ENCODE measurements at places on chromosomes 7 and 10. TPM values are rescaled to one million over a fixed set of nuclear protein-coding genes. Genes with fewer than 3 reads are reported as not detected.

DNA sequence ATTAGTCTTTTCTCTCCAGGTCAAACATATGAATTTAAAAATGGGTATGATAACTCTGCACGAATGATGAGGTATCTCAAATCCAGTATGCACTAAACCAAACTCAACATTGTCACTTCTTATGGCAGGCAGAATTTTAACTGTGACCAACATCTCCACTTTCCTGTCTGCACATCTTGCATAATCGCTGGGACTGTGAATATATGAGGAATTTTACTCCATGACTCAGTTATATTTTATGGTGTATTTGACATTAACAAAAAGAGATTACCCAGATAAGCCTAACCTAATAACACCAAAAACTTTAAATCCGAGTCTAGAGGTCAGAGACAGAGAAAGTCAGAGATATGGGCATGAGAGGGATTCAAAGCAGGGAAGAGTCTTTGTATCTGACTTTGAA is 454.5 kb upstream of the SEMA3D start:
- no peaks in the 10 kb centered on the region for H3K27me3 ChIP-seq
- H3K36me3 ChIP-seq = no peaks in the 10 kb centered on the region
- H3K4me1 ChIP-seq = no peaks in the 10 kb centered on the region
- DNase-seq = no peak
- H3K4me3 ChIP-seq = no peak overlapping the region

DNA sequence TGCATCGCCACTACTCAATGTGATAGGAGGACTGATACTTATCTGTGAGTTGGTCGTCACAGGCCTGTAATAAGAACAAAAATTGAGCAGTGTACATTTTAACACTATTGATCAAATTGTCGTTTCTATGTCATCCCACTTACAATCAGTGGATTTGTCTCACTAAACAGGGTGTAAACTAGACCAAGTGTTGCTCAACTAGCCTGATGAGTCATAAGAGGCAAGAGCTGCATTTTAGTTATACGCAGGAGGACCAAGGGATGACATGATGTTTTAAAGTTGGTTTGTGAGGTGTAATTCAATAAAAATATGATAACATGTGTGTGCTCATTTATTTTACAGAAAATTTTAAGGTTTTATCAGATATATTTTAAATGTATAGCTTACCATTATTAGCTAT is 1239.2 kb downstream of the REEP3 start:
- DNase-seq = no peak
- no peaks in the 10 kb centered on the region for H3K36me3 ChIP-seq
- H3K4me1 ChIP-seq = no peaks in the 10 kb centered on the region
- H3K27ac ChIP-seq = no peak overlapping the region

DNA sequence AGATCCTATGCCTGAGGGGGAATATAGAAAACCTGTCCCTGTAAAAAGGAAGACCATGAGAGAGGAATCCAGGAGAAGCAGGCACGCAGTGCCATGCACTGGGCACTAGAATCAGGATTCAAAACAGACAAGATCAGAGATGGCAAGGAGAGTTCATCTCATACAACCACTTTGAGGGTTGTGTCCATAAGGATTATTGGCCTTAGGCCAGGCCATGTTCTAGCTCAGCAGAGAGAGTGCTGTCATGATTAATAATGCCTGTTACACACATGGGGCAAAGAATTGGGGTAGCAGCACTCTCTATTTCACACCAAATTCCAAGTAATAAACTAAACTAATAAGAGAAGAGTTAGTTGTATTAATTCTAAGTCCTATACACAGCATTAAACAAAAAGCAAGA is 29.1 kb downstream of the EZH2 start:
- DNase-seq = no peak
- no peaks in the 10 kb centered on the region for H3K4me1 ChIP-seq
- H3K36me3 ChIP-seq = no peaks in the 10 kb centered on the region
- no peak overlapping the region for H3K27ac ChIP-seq
- no peaks in the 10 kb centered on the region for H3K27me3 ChIP-seq
- no peak overlapping the region for H3K4me3 ChIP-seq

DNA sequence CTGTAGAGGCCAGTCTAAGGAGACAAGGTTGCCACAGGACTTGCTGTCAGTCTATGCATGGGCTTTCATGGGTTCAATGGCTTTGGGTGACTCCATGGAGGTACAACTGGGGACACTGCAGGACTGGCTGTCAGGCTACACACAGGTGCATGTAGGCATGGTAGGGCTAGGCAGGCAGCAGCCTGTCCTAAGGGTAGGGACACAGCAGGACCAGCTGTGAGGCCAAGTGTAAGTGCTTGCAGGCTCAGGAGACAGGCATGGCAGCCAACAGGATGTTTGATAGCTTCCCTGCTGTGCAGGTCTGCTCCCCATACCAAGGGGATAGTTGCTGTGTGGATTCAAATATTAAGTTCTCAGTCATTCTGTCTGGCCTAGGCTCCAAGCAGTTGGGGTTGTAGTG is 181.0 kb upstream of the NPY start:
- no peak overlapping the region for H3K4me3 ChIP-seq
- H3K27me3 ChIP-seq = no peaks in the 10 kb centered on the region
- no peaks in the 10 kb centered on the region for H3K36me3 ChIP-seq
- no peaks in the 10 kb centered on the region for H3K4me1 ChIP-seq

- peaks cover 4% of the 10 kb centered on the region for H3K4me1 ChIP-seq
- H3K36me3 ChIP-seq = no peaks in the 10 kb centered on the region
- no peak overlapping the region for H3K27ac ChIP-seq
Measured at GRCh38 chr10:6774406-6774805, 194.3 kb upstream of the PRKCQ start.

DNA sequence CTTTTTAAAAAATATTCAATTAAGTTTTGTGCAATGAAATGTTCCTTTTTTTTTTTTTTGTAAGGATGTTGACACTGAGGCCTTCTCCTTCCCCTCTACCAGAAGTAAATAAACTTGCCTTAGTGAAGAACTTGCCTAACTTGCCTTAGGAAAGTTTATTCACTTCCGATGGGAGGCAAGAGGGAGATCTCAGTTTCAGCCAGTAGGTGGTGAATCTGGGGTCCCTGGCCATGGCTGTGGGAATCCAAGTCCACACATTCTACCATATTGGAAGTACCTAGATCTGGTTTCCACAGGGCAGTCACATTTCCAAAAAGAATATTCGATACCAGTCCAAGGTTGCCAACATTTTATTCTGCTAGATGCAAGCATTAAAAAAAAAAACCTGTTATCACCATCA is 270.9 kb downstream of the CCSER2 start:
- H3K4me3 ChIP-seq = no peak overlapping the region
- no peaks in the 10 kb centered on the region for H3K4me1 ChIP-seq
- DNase-seq = no peak
- no peak overlapping the region for H3K27ac ChIP-seq

- no peaks in the 10 kb centered on the region for H3K4me1 ChIP-seq
- DNase-seq = peak; percentile 4
Measured at GRCh38 chr10:46995234-46995633, 84.0 kb downstream of the PTPN20 start.

GRCh38 chr10:103930881-103931280 is 12.9 kb upstream of the STN1 start:
- DNase-seq = no peak
- H3K4me1 ChIP-seq = no peaks in the 10 kb centered on the region
- H3K27ac ChIP-seq = no peak overlapping the region
- no peak overlapping the region for H3K4me3 ChIP-seq
- no peaks in the 10 kb centered on the region for H3K36me3 ChIP-seq

- DNase-seq = no peak
- H3K27me3 ChIP-seq = no peaks in the 10 kb centered on the region
- H3K4me3 ChIP-seq = no peak overlapping the region
- H3K27ac ChIP-seq = no peak overlapping the region
- H3K4me1 ChIP-seq = no peaks in the 10 kb centered on the region
Measured at GRCh38 chr10:10196701-10197100, 821.0 kb upstream of the CELF2 start.

DNA sequence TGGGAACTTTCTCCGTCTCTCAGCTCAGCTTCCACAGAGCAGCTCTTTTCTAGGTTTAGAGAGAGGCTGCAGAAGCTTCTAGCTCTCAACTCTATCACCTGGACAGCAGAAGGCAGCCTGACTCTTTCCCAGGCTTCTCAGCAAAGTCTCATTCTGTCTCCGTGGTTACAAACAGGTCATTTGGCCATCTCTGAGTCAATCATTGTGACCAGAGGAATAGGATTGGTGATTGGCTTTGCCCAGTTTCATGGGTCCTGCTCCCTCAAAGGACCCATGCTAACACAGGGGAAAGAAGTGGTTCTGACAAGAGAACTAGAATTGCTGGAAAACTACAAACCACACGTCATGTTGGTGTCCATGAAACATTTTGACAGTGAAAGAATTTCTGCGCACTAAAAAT is 43.6 kb downstream of the PRR15 start:
- H3K27me3 ChIP-seq = no peaks in the 10 kb centered on the region
- H3K4me1 ChIP-seq = peaks cover 56% of the 10 kb centered on the region
- H3K4me3 ChIP-seq = no peak overlapping the region
- DNase-seq = no peak

DNA sequence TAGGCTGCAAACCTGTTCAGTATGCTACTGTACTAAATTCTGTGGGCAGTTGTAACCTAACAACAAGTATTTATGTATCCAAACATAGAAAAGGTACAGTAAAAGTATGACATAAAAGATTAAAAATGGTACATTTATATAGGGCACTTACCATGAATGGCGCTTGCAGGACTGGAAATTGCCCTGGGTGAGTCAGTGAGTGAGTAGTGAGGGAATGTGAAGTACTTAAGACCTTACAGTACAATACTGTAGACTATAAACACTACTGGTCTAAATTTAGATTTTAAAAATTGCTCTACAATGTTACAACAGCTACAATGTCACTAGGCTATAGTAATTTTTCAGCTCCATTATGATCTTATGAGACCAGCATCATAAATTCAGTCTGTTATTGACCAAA is 146.0 kb upstream of the GNAI1 start:
- H3K4me1 ChIP-seq = no peaks in the 10 kb centered on the region
- H3K36me3 ChIP-seq = no peaks in the 10 kb centered on the region
- no peak for DNase-seq
- H3K27ac ChIP-seq = no peak overlapping the region
- H3K27me3 ChIP-seq = no peaks in the 10 kb centered on the region

DNA sequence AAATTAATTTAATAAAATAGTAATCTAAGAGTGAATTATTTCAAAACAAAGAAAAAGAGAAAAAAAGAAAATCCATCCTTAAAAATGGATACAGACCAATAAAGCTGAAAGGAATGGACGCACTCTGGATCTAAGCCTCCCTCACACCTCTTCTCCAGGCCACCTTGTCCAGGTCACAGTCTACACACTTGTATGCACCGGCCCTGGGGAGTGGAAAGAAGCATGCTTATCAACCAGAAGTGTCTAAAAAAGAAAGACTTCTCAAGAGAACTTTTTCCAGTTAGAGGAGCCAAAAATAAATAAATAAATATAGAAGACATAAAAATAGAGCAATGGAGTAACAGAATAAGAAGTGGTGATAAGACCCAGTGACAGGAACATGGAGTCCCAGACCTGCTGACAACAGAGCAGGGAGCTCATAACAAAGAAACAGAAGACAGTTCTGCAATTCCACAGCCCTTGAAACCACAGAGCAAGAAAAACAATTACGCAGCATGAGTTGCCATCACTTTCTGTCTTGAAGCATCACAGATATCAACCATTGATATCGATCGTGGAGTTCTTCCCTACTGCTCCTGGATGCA is 311.7 kb upstream of the NFE2L3 start:
- H3K36me3 ChIP-seq = no peaks in the 10 kb centered on the region
- DNase-seq = no peak
- peaks cover 16% of the 10 kb centered on the region for H3K27me3 ChIP-seq
- H3K27ac ChIP-seq = no peak overlapping the region

- no peaks in the 10 kb centered on the region for H3K36me3 ChIP-seq
- H3K4me3 ChIP-seq = no peak overlapping the region
- no peak for DNase-seq
- no peaks in the 10 kb centered on the region for H3K4me1 ChIP-seq
- H3K27ac ChIP-seq = no peak overlapping the region
Measured at GRCh38 chr10:129740532-129741279, 223.4 kb downstream of the EBF3 start.

GRCh38 chr10:124984376-124984775 is 42.5 kb downstream of the ZRANB1 start:
- no peak overlapping the region for H3K4me3 ChIP-seq
- no peak for DNase-seq
- H3K4me1 ChIP-seq = no peaks in the 10 kb centered on the region
- no peak overlapping the region for H3K27ac ChIP-seq

- no peaks in the 10 kb centered on the region for H3K36me3 ChIP-seq
- no peak overlapping the region for H3K27ac ChIP-seq
- 0 out of 2 replicates have a peak, but pooled peaks cover 11% of the 10 kb centered on the region for H3K27me3 ChIP-seq
- no peak for DNase-seq
- peak overlapping the region; percentile 81 for H3K4me3 ChIP-seq
Measured at GRCh38 chr10:27504808-27505460, 830 bp downstream of the RAB18 start.

GRCh38 chr10:123442901-123443300 is 223.3 kb upstream of the GPR26 start:
- H3K27me3 ChIP-seq = peaks cover 74% of the 10 kb centered on the region
- H3K36me3 ChIP-seq = no peaks in the 10 kb centered on the region
- H3K4me1 ChIP-seq = no peaks in the 10 kb centered on the region

GRCh38 chr7:83599131-83599530 is 49.8 kb downstream of the SEMA3E start:
- no peaks in the 10 kb centered on the region for H3K36me3 ChIP-seq
- H3K27ac ChIP-seq = no peak overlapping the region
- DNase-seq = no peak
- H3K27me3 ChIP-seq = no peaks in the 10 kb centered on the region
- H3K4me1 ChIP-seq = no peaks in the 10 kb centered on the region

GRCh38 chr7:66901941-66902843 is 18.8 kb upstream of the TMEM248 start:
- H3K4me3 ChIP-seq = no peak overlapping the region
- H3K36me3 ChIP-seq = no peaks in the 10 kb centered on the region
- no peak for DNase-seq
- H3K4me1 ChIP-seq = no peaks in the 10 kb centered on the region
- H3K27ac ChIP-seq = no peak overlapping the region
- no peaks in the 10 kb centered on the region for H3K27me3 ChIP-seq

DNA sequence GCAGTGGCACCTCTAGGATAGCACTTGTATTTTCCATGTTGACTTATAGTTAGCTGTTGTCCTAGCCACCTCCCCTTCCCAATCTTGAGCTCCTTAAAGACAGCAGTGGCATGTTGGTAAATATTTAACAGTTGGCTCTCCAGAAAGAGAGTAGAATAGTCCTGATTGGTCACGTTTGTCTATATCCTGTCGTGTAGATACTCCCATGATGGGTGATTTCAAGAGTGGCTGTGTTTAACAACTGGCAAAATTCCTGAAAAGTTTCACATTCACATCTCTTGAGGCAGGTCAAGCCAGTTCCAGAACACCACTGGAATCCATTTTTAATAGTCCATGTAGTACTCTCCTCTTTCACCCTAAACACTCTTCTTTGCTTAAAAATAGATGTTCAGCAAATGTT is 68.2 kb upstream of the FZD1 start:
- H3K4me1 ChIP-seq = no peaks in the 10 kb centered on the region
- H3K36me3 ChIP-seq = no peaks in the 10 kb centered on the region
- H3K4me3 ChIP-seq = no peak overlapping the region
- H3K27me3 ChIP-seq = no peaks in the 10 kb centered on the region
- no peak for DNase-seq

Gene PON3
- total RNA-seq = 1.5 TPM

Gene MPP7
- 0.55 TPM for total RNA-seq

Gene C7orf57
- 2.5 TPM for total RNA-seq

Gene EFCAB10
- total RNA-seq = not detected

Gene PDGFA
- 23.6 TPM for total RNA-seq

Gene LRRD1
- not detected for total RNA-seq

Gene ZNF727
- total RNA-seq = not detected
